ENCODE measurements at places on chromosomes 2 and 18.
A peak's percentile ranks its signal among the peaks of the same experiment; 100 is the strongest.

DNA sequence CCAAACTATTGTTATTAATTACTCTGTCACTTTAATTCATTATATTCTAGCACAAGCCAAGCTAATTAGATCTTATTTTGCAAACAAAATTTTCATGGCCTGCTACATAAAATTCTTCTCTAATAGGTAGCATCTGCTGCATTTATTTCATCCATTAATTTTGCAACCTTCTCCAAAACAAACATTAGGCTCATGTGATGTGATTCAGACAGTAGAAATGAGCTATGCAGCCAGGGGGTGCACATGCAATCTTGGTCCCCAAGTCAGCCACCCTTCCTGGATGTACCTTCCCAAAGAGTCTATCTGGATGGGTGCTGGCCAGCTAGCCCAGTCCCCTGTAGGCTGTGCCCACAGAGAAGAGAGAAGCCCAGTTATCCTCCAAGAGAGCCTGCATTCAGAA is 242.1 kb upstream of the OSR1 start:
- no peak for DNase-seq

GRCh38 chr18:58813561-58814225 is 51.0 kb upstream of the ZNF532 start:
- no peak for DNase-seq

GRCh38 chr18:79402209-79402576 is 6.5 kb downstream of the NFATC1 start:
- no peak for DNase-seq

DNA sequence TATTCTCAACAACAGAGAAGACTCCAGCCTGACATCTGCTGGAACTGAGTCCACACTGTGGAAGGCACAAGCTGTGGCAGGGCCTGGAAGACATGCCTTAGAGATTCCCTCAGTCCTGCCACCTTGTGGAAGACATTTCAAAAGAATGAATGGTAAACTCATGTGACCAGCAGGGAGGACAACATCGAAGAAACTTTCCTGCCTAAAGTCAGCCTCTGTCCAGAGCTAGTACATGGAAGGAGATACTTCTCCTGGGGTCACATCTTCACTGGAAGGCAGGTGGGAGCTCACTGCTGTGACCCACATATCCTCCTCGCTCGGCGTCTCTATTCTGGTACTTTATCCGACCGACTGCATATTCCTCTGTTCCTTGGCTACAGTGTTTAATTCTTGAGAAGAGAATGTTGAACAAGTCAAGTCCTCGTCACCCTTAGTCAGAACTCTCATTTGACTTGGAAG is 59.5 kb downstream of the PUM2 start:
- DNase-seq = peak; percentile 77

DNA sequence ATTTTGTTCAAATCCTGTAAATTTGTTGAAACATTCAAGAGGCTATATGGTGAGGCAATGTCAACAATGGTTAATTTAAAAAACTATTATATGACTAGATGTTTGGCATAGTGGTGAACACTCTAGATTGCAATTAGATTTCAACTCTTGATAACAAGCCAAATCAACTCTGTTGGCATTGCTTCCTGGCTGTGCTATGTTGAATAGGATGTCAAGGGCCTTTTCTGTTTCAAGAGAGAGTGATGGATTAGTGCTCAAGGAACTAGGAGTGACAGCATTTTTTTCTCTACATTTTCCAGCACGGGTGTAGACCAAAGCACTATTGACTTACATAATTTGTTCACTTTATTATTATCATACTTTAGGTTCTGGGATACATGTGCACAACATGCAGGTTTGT is 172.4 kb upstream of the KCNH7 start:
- no peak for DNase-seq

DNA sequence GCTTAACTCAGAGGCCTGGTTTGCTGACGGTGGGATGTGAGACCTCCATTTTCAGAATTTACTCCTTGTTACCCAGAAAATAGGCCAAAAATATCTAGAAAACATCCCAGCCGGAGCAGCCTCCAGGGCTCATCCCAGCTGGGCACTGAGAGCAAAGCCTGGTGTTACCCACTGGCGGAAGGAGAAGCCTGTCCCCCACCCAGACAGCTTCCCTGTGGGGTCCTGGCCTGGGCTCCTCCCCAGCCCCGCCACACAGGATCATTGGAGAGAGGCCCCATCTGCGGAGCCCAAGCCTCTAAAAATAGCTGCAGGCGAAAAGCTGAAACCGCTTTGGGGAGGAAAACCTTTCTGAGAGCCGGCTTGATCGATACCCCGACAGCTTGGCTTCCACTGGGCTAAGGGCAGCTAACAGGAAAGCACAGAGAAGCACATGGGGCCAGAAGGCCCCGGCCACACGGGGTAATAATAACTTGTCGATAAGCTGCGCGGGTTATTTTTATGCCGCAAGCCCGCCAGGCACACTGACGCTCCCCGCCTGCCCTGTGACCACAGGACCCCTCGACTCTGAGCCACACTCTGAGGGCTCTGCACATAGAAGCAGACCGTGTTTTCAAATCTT is 26.9 kb upstream of the FAHD2A start:
- DNase-seq = no peak

DNA sequence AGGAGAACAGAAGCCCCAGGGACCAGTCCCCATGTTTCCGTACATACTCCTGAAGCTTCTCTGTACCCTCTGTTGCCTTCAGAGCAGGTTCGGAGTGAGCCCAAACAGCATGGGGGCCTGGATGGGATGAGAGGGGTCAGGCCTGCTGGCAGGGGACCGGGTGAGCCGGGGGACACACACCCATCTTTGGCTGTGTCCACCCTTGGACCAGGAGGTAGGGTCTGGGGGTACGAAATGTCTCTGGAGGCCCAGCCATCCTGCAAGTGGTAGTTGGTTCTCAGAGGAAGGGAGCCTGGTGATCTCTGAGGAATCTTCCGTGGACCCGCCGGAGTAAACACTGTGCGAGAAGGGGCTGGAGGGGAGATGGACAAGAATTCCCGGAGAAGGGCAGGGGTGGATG is 15.3 kb downstream of the FBLN7 start:
- DNase-seq = no peak

DNA sequence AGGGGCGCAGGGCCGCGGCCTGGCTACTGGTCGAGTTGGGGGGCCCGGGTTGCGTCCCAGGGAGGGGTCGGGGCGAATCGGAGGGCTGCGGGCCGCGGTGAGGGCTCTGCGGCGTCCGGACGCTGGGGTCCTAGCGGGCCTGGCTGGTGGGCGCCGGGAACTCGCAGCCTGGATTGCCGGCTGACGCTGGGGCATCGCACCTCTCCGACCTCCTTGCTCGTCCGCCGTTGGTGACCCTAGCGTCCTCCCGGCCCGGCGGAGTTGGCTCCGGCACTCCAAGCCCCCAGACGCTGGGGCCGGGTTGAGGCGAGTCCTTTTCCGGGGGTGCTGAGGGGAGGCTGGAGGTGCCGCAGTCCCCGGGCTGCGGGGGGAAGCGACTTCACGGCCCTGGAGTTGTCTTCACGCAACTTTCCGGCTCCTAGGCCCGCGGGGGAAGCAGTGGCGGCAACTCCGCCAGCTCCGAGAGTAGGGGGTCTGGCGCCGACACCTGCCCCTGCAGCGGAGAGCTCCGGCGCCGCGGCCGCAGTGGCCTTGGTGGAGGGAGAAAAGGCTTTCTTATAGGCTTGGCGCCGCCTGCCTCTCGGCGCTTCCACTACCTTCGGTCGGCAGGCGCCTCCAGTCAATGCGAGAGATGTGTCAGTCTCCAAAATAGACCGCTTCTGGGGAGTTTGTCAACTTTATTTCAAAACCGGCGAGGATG is 70.3 kb downstream of the HAUS1 start:
- DNase-seq = peak; percentile 25

GRCh38 chr2:195649629-195650190 is 7.3 kb upstream of the SLC39A10 start:
- no peak for DNase-seq

GRCh38 chr18:4524096-4524495 is 69.0 kb upstream of the DLGAP1 start:
- DNase-seq = no peak

DNA sequence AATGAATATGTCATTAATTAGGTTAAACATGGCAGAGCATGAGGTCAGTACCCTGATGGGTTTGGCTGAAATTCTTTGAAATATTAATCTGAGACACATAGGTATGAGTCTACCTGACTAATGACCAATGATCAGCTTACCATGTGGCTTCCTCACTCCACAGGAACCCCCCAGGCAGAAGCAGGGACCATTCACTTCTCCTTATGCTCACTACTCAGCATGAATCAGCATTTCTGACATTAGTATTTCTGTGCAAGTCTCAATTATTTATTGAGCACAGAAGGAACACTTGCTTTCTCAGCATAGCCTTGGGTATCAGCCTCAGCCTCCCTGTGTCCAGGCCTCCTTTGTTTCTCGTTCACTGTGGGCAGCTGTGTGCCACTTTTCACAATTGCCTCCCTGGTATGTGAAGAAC is 9.3 kb upstream of the KCNE4 start:
- no peak for DNase-seq

- DNase-seq = no peak
Observed at GRCh38 chr2:128726236-128726635, 407.6 kb upstream of the HS6ST1 start.

- DNase-seq = no peak
Observed at GRCh38 chr2:105725388-105725787, 19.3 kb upstream of the NCK2 start.

DNA sequence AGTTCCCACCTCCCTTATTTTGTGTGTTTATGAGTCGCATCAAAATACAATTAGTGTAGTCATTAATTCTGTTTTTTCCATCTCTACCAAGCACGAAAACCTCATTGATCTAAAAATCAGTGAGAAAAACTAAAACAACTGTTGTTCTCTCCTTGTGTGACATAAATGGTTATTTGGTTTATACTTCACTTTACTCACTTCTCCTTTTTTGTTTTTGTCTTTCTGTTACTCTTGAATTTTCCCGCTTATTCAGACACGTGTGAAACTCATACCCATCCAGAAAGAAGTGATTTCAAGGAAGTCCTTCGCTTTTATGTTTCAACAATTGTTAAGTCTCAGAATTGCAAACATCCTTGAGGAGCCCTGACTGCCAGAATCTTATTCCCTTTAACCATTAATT is 121.6 kb downstream of the EML6 start:
- DNase-seq = no peak

DNA sequence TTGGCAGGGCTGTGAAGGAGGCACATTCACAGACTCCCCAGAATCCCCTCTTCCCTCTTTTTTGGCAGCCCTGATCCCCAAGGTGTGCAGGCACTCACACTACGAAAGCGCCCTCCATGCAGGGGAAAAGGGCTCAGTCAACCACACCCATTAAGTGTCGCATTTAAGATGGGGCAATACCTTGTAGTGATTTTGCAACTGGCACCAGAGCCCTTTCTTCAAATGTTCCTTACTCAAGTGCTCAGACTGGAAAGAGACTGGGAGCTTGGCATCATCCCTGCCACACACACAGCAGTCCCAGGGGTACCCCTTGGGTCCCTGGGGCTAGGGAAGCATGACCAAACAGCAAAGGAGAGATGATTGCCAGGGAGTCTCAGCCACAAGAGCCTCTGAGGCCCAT is 190.1 kb downstream of the HAUS1 start:
- DNase-seq = no peak

GRCh38 chr2:102550151-102550550 is 69.2 kb upstream of the SLC9A2 start:
- DNase-seq = no peak

- DNase-seq = no peak
Observed at GRCh38 chr2:119142824-119143223, 15.7 kb downstream of the C1QL2 start.

GRCh38 chr18:13613099-13613498 is 113.3 kb downstream of the FAM210A start:
- no peak for DNase-seq

GRCh38 chr2:28454016-28454930 is 41.6 kb upstream of the PLB1 start:
- DNase-seq = no peak

GRCh38 chr2:140600116-140600515 is 1530.7 kb downstream of the LRP1B start:
- no peak for DNase-seq

DNA sequence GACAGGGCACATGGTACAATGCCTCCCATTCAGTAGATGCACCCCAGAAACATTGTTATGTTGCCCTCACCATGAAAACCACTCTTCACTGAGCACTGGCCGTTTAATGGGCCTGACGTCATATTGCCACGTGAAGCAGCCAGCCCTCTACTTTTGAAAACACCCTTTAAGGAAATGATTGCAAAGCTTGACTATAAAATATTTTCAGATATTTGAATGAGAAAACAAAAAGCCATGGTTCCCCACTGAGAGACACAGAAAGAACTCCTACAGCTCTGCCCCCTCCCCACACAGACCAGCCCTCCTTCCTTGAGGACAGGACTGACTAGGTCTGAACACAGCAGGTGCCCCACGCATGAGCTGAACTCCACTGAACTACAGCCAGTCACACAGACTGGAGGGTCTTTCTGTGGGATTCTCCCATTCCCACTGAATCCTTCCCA is 349.1 kb downstream of the ANAPC1 start:
- no peak for DNase-seq

GRCh38 chr2:241774419-241775222 is 2.0 kb upstream of the GAL3ST2 start:
- no peak for DNase-seq

GRCh38 chr18:28183418-28184078 is 6.6 kb upstream of the CDH2 start:
- DNase-seq = no peak

DNA sequence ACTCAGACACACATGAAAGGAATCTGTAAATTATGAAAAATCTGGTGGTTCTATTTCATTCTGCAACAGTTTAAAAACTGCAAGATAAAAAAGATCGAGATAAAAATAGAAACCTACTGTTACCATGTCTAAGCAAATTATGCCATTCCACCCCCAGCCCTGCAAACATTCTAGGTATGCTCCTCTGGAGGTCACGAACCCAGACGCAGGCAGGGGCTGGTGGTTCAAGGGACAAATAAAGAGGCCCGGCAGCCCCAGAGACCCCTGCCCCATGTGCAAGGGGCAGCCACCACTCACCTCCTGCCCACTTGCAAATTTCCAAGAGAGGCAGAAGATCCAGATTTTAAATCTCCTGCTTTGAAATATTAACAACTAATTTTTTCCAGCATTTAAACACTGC is 210.5 kb downstream of the ANAPC1 start:
- no peak for DNase-seq

- DNase-seq = no peak
Observed at GRCh38 chr2:42722320-42723190, 41.4 kb downstream of the OXER1 start.

DNA sequence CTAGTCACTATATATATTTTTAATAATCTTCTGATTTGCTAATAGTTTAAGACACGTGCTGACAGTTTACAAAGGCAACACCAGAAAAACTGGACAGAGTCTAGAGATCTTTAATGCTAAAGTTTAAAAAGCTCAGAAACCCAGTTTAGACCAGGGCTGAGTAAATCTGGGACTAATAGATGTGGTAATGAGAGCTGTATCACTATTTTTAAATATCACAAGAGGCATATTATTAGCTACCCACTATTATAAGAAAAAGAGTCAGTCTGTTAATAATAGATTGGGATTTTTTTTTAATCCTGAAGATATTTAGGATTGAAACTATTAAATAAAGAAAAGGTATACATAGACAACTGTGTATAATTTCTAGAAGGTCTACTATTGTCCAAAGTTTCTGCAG is 299.9 kb downstream of the ZEB2 start:
- DNase-seq = no peak

All from HEK293T (cell line).